ENCODE measurements at places on chromosomes 1 and 21.

GRCh38 chr21:39654951-39655350 is 42.2 kb downstream of the B3GALT5 start:
- no peak for DNase-seq

GRCh38 chr21:44793592-44794374 is 7.8 kb downstream of the UBE2G2 start:
- DNase-seq = no peak

- DNase-seq = no peak
Observed at GRCh38 chr21:21436012-21436534, 437.9 kb downstream of the NCAM2 start.

DNA sequence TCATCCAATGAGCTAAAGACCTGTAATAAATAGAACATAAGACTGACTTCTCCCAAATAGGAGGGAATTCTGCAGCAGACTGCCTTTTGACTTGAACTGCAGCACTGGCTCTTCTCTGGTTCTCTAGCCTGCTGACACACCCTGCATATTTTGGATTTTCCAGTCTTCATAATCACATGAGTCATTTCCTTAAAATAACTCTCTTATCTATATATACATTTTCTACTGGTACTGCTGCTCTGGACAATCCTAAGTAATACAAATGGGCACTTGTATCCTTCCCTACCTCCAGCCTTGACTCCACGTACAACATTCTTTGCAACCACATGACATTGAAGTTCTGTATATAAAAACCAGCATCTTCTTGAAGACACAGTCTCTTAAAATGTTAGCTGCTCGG is 429.4 kb upstream of the TMPRSS15 start:
- DNase-seq = no peak

DNA sequence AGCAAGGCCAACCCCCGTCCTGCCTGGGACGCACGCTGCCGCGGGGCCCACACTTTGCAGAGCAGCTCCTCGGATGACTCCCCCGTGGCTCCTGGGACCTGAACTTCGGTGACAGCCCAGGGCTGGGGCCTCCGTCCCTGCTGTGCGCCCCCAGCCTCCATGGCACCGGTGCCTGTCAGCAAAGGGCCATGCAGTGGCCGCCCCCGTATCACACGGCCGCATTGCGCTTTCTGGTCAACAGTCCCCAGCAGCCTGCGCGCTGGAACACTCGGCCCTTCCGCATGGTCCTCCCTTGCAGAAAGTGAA is 18.0 kb downstream of the NADK start:
- DNase-seq = no peak

- DNase-seq = peak; percentile 87
Observed at GRCh38 chr1:42966688-42967612, 8.3 kb upstream of the SLC2A1 start.

DNA sequence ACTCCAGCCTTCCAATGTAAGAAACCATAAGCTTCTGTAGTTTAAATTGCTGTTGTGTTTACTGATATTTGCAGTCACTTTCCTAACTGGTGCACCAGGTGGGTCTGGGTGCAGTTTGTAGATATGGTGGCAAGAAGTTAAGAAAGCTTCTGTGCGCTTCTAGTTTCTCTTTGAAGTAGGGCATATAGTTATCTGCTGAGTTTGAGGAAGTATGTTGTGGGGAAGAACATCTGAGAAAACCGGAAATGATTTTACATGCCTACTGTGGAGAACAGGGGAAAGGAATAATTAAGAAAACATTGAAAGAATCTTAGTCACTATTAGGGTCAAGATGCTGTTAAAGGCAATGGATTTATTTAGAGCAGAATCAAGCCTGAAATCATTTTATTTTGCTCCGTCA is 14.9 kb upstream of the SLC44A5 start:
- no peak for DNase-seq

DNA sequence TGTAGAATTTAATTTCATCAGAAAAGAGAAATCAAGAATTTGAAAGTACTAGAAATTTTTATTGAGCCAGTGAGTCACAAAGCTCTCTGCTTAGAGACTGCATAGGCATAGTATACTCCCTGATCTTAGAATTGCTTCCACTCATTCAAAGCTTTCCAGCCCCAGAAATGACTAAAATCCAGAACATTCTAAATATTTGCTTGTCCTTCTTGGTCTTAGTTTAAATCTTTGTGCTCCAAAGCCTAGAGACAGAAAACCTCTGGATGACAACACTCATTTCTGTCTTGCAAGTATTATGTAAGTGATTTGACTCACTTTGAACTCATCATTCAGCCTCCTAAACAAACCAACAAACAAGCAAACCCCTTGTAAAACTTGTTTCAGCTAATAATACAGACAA is 74.2 kb downstream of the PTPRC start:
- DNase-seq = no peak

DNA sequence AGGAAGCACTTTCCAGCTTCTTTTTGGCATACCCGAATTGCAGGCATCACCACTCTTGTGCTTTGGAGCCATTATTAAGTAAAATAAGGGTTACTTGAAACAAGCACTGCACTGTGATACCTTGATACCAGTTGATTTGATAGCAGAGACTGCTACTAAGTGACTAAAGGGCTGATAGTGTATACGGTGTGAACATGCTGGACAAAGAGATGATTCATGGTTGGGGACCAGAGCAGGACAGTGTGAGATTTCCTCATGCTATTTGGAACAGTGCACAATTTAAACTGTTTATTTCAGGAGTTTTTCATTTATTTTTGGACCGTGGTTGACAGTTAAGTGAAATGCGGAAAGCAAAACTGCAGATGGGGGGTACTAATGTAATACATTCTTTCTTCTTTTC is 9.9 kb downstream of the RPS27 start:
- no peak for DNase-seq

DNA sequence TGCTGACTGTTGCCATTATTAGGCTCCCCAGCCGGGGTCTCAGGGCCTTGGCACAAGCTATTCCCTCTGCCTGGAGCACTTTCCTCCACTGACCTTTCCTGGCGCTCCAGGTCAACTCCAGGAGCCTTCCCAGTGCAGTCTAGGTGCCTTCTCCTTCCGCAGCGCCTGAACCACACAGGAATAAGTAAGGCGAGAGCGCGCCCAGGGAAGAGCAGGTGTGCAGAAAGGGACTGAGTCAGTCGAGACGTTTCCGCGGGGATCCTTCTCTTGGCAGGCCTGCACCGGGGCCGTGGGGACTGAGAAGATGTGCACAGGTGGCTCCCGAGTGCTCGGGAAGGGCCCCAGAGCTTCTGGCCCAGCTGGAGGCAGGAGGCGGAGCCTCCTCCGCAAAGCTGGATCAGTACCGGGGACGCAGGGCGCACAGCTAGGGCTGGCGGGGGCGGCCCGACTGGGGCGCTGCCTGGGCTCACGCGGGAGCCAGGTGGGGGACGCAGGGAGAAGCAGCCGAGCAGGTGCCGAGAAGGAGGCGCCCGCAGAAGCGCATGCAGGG is 765 bp upstream of the BMP8A start:
- peak; percentile 100 for DNase-seq

DNA sequence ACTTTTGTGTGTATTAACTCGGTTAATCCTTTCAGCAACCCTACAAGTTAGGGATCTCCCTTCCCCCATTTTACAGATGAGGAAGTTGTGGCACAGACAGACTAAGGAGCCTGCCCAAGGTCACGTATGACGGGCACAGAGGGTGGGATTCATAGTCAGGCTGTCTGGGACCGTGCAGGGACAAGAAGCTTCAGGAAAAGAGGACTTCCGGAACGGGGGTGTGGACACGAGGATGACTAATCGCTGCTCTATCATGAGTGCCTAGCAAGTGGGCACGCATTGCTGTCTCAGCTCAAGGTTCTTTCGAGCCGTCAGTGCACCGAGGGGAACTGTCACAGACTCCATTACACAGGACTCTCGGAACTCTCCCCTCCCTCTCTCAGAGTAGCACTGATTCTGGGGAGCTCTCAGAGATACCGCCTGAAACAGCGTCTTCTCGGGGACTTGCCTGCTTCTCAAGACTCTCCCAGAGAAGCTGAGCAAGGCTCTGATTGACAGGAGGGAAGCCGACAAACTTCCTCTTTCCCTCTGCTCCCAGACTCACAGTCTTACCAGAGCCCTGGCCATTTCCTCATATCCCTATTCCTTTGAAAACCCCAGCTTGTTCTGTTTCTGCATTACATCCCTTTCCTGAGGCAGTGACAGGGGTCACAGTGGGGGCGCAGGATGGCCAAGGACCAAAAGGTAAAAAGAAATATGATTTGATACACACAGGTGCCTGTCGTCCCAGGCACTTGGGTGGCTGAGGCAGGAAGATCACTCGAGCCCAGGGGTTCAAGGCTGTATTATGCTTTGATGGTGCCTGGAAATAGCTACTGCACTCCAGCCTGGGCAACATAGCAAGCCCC is 14.4 kb downstream of the FHAD1 start:
- DNase-seq = no peak

DNA sequence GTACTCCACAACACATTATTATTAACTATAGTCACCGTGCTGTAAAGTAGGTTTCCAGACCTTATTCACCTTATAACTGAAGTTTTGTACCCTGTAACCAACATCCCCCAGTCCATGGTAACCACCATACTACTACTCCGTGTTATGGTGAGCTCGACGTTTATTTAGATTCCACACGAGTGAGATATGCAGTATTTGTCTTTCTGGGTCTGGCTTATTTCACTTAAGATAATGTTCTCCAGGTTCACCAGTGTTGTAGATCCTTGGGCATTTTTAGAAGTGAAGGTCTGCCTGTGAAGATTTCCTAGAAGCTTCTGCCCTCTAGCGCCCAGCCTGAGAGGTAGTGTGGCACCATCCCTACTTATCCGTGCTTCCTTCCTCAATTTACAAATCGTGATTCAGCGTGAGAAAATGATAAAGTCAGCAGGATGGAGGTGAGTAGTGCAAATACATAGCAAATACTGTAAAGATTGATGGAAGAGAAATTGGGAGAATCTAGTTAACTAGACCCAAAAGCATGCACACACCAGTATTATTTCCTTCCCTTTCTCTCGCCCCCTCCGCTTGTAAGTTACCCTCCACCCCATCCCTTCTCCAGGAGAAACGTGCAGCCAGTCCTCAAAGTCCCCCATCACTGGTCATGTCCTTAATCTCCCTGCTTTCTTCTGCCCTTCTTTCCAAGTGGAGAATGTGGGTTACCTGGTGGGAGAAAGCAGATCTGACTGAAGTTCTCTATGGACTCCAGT is 36.0 kb upstream of the DISC1 start:
- peak; percentile 31 for DNase-seq

GRCh38 chr1:32232558-32233304 is 10.5 kb downstream of the EIF3I start:
- no peak for DNase-seq

- DNase-seq = no peak
Observed at GRCh38 chr1:68973459-68974244, 476.8 kb upstream of the DEPDC1 start.

DNA sequence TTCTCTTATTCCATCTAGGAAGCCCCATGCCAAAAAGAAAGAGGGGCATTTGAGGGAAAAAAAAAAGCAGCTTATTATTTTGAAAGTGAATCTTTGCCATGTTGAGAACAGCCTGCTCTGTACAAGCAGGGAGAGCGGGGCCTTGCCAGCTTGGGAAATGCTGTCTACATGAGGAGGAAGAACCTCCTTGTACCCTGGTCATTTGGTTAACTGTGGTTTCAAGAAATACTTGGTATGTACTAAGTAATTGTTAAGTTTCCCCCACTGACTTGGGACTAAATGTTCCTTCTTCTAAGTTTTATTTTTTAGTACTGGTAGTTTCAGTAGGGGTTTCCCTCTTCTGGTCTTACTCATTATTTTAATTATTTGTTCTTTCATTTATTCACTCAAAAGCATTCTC is 144.1 kb upstream of the HOOK1 start:
- no peak for DNase-seq

DNA sequence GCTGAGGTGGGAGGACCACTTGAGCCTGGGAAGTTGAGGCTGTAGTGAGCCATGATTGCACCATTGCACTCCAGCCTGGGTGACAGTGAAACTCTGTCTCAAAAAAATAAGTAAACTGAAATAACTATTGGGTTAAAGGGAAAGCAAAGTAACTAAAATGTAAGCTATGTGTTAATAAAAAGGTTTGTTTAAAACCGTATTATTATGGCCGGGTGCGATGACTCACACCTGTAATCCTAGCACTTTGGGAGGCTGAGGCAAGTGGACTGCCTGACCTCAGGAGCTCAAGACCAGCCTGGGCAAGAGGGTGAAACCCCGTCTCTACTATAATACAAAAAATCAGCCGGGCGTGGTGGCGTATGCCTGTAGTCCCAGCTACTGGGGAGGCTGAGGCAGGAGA is 27.0 kb downstream of the NVL start:
- DNase-seq = no peak

GRCh38 chr21:38181096-38181495 is 75.7 kb upstream of the KCNJ15 start:
- DNase-seq = no peak

DNA sequence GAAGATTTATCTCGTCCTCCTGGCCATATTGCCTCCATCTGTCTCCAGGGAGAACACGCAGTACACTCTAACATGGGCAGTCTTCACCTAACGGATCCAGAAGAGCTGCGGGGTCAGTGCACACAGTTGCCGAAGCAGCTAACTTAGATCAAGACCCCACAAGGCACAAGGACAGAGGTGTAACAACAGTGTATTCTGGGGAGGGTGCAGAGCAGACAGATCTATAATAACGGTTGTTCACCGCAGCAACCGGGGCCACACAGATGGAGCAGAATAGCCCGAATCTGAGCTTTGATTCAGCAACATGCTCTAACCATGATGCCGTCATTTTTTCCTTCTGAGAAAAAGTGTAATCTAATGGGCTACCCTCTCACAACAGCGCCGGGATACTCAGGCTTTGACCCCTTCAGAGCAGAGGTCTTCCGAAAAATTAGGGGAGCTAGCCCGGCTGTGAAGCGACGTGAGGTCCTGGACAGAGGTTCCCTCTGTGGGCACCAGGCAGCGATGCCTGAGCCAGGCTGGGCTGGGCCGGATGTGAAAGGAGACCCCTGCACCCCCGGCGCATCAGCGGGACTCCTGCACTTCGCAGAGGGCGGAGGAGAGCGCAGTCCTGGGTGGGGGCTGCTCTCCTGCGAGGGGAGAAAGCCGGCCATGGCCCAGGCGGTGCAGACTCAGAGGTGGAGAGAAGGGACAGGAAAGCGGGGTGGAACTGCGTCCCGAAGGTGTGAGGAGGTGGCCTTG is 57.5 kb downstream of the BCL9 start:
- no peak for DNase-seq

DNA sequence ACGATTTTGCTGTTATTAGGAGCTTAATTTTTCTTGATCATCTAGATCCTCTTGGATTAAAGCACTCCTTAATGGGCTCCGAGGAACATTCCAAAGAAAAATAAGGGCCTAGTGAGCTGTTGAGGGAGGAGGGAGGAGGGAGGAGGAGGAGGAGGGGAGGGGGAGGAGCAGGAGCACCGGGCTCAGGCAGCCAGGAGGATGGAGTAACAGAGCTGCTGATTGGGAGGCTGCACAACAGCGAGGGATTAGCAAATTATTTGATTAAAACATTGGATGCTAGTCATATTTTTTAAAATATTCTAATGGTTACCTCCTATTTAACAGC is 302.1 kb upstream of the RRP15 start:
- no peak for DNase-seq

GRCh38 chr1:107936498-107937481 is 28.2 kb downstream of the VAV3 start:
- DNase-seq = no peak

DNA sequence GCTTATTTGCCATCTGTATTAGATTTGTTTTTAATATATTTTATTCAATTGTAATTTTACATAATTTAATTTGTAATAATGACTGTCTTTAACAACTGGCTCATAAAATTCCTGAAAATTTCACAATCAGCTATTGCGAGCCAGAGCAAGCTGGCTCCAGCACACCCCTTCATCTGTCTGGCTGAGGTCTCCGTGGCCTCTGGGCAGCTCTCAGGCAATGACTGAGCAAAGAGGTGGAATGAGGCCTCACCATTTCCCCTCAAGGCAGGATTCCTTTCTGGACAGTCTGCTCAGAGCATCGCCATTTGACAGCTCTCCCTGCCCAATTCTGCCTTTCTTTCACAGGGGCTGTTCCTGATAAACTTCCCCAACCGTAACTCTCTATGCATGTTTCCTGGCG is 5.8 kb upstream of the KANK4 start:
- DNase-seq = no peak
